ENCODE measurements at places on chromosomes 7 and 10.

- DNase-seq: no peak
Observed at GRCh38 chr7:19574131-19574530, 134.7 kb downstream of the POLR1F start.

DNA sequence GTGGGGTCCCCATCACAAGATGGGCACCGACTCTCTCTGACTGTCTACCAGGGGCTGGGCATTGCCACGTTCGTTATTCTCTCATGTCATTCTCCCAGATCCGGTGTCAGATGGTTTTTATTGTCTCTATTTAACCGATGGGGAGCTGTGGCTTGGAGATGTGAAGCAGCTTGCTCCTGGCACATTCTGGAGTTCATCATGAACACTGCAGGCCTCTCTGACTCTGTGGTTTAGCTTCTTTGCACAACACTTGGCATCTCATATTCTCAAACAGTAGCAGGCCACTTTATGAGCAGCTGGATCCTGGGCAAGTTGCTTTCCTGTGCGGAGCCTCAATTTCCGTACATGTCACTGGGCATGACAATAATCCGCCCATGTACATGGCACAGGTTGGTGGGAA, 119.9 kb downstream of the LRRC18 start:
- DNase-seq: no peak

DNA sequence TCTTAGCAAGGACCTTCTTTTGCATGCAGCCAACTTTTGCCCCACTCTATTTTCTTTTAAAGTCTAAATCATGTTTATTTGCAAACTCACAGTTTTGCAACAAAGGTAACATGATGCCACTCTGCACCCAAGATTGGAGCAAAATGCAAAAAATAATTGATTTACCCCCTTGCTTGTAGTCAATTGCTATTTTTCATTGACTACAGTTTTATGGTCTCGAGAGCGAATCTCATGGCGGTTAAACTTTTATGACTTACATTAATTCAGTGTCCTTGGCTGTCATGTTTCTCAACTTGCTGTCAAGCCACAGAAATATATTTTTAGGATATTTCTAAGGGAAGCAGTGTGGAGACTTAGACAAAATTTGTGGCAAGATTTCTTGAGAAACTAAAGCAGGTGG, 110.0 kb upstream of the JCAD start:
- DNase-seq: no peak

DNA sequence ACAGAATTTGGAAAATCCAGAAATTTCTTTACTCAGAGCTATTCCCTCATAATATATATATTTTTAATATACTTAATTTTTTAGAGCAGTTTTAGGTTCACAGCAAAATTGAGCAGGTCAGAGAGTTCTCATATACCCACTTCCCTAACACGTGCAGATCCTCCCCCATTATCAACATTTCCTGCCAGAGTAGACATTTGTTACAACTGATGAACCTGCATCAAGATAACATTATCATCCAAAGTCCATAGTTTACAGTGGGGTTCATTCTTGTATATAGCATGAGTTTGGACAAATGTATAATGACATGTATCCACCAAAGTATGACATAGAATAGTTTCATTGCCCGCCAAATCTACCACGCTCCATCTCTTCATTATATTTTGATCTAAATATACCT, 170.0 kb downstream of the PTEN start:
- no peak for DNase-seq

DNA sequence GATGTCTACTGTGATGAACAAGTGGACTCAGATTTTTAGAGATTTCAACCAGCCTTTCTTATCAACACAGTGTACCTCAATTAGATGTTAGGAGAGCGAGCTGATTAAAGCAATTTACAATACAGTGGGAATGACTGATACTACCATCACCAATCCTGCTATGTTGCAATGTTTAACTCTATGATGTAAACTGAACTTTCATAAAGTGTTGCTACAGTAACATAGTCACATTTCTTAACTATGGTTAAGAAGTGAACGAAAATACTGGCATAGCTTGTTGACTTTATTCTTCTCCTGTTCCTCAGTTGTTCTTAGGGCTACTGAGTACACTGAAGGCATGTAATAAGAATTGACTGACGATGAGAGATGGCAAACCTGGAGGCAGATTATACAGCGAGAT, 139.8 kb downstream of the MYOF start:
- no peak for DNase-seq

DNA sequence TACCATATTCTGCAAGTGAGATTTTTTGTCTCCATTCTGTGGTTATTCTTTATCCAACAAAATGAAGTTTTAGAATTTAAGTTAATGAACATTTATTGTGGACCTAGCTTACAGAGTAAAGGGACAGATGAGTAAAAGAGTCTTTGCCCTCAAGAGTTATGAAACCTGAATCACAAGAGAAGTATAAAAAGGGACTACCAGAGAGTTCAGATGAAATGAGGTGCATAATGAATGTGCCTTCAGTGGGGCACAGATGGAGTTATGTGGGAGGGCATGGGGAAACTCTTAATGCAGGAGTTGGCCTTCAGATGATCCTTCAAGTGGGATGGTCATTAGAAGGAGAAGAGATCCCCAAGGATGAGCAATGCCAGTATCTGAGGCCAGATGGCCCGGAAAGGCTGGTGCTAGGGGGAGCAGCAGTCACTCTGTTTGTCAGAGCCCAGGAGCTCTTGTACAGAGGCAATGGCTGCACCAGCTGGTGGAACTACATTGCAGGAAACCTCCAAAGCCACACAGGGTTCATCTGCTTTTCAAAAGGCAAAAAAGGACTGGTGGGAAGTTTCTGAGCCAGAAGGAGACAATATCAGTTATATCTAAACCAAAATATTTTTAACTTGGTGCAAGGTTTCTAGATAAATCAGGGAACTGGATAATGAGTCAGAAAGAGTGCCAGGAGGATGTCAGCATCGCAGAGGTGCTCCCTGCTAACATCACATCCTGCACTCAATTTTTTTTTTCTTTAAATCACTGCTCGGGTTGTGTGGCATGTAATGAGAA, 162.0 kb downstream of the KLF6 start:
- DNase-seq: peak; percentile 52

DNA sequence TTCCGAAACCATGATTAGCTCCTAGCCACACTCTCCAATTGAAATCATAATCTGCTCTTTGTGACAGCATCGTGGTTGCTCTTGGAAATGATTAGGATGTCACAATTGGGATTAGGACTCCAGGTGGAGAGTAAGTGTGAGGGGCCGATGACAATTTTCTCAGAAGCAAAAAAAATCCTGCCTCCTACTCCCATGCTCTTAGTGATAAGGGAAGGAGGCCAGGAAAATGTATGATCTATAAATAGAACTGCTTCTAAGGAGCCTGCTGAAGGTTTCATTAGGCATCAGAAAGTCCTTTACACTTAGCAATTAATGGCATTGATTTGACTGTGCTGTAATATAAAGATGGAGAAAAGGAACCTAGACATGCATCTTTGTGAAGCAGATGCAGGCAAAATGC, 226.3 kb upstream of the AGK start:
- DNase-seq: no peak

DNA sequence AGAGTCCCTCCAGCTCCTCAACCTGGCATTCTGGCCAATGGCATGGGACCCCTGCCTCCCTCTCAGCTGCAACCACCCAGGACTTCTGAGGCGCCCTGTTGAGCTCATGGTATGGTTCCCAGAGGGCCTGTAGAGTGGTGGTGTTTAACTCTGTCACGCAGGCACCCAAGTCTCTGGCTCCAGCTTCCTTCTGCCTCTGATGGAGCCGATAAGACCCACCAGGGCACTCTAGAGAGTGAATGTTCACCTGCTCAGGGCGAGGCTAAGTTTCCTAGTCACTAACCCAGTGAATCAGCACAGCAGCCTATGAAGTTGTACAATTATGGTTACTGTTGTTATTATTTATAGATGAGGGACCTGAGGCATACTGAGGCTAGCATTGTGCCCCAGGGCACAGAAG, 120.4 kb downstream of the ZMIZ1 start:
- DNase-seq: no peak

- DNase-seq: no peak
Observed at GRCh38 chr10:31605861-31606525, 287.0 kb downstream of the ZEB1 start.

- DNase-seq: no peak
Observed at GRCh38 chr7:38222481-38223096, 44.5 kb downstream of the STARD3NL start.

DNA sequence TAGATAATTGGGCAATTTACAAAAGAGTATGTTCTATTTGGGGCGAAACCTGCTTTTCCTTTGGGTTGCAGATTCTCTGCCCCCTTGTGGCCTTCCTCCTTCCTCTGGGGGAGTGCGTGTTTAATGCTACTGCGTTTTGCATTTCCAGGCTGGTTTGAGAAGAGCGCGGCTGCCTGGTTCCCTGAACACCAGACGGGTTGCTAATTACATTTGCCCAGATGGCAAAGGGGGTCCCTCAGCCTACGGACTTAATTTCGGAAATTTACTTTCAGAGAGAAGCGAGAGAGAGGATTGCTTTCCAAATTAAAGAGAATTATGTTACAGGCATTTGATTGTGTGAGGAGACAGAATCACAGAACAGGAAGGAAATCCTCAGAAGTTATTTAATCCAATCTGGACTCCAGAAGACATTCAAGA, 91.9 kb upstream of the JAZF1 start:
- no peak for DNase-seq

GRCh38 chr10:72746426-72747363, 54.8 kb downstream of the MCU start:
- DNase-seq: peak; percentile 69

- no peak for DNase-seq
Observed at GRCh38 chr10:88036126-88036525, 172.7 kb downstream of the PTEN start.

- no peak for DNase-seq
Observed at GRCh38 chr10:130038019-130038555, 72.5 kb downstream of the C10orf143 start.

- no peak for DNase-seq
Observed at GRCh38 chr10:111774486-111774885, 409.1 kb downstream of the GPAM start.

GRCh38 chr7:153943457-153943856, 108.7 kb upstream of the DPP6 start:
- no peak for DNase-seq

DNA sequence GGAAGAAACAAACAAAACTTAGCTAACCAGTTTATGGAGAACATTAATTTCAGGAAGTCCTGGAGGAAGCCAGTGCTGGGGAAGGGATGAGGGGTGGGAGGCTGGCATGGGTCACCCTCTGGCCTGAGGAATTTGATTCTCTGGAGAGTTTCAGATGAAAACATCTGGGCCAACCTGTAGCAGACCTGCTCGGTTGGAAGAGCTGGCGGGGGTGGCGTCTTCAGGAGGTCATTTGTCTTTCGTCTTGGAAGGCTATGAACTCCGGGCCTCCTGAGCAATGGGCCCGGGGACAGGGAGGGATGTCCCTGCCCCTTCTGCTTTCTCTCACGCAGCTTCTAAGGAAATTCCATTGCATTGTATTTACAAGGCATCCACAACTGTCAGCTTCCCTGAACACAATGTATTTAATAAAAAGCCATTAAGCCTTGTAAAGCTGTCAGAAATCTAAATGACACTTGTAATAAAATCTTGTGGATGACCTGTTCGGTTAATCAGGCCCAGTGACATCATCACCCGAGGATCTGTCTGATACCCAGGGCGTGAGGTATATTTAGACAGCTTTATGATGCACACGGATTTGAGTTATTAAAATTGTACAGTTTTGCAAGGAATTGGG, 250.5 kb downstream of the RAB11FIP2 start:
- DNase-seq: no peak

DNA sequence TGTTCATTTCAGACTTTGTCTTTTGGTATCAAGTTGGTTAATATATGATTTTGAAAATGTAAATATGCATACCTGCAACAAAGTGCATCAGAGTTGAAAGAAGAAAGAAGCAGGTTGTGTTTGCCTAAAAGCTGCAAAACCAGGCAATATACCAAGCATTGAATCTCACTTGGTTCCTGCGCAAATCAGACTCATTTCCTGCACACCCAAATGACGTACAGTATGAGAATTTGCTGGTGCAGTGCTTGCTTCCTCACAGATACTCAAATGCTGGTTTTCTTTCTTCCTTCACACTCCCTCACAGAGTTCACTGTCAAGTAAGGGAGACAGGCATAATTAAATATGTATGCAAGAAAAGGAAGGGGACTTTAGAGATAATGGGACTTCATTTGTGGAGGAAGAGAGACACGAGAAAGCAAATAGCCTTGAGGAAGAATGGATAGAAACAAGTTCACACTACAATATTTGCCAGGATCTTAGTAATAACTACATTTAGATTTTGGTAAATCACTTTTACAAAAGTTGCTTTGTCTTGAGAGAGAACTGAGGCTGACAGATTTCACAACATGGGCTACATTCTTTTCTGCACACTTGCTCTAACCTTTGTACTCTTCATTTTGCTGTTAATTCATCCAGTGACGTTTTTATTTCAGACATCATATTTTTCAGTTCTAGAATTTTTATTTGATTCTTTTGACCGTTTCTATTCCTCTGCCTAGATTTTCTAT, 56.9 kb upstream of the AOAH start:
- no peak for DNase-seq

DNA sequence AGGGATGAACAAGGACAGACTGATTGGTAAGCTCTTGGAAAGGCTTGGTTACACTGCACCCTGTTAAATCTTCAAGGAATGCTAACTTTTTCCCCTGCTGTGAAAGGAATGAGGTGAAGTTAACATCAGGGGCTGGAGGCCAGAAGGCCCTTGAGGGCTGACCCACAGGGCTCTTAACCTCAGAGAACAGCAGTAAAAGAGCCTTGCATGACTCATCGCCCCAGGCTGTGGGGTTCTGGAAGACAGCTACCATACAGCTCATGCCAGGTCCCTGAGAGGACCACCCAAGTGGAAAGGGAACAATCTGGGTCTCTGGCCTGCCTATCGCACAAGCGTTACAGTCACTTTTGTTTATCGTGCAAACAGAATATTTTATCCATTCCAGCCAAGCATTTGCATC, 54.4 kb downstream of the CYP2C9 start:
- DNase-seq: no peak

DNA sequence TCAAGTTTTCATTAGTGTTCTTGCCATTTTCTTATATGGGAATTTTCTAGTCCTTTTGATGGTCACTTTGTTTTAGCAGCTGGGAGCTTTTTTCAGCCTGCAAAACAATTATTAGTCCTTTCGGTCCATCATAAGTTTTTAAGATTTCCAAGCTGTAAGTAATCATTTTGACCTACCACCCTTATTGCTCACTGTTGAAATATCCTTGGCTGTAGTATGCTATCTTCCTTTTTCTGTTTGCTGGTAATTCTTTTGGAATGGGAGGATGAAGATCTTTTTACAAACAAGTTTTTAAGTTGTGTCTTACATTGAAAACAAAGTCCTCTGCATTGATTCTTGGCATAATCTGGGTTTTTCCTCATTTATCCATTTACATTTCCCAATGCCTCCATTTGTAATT, 24.0 kb downstream of the BZW2 start:
- DNase-seq: no peak
